ENCODE measurements at places on chromosomes 2 and 18. TPM values are rescaled to one million over a fixed set of nuclear protein-coding genes. Genes with fewer than 3 reads are reported as not detected.

- no peak overlapping the region for H3K4me3 ChIP-seq
- no peak overlapping the region for H3K27ac ChIP-seq
- H3K36me3 ChIP-seq = no peaks in the 10 kb centered on the region
- no peak for DNase-seq
These were observed 188.4 kb upstream of the KYNU start for GRCh38 chr2:142688856-142689605.

GRCh38 chr2:149278161-149278871, 52.1 kb upstream of the LYPD6 start:
- no peak overlapping the region for H3K27ac ChIP-seq
- H3K36me3 ChIP-seq = no peaks in the 10 kb centered on the region
- no peak overlapping the region for H3K4me3 ChIP-seq

- no peaks in the 10 kb centered on the region for H3K36me3 ChIP-seq
- no peak overlapping the region for H3K4me3 ChIP-seq
- H3K27ac ChIP-seq = no peak overlapping the region
- peaks cover 9% of the 10 kb centered on the region for H3K4me1 ChIP-seq
- no peak for DNase-seq
These were observed 56.2 kb downstream of the KCNG2 start for GRCh38 chr18:79853993-79854364.

DNA sequence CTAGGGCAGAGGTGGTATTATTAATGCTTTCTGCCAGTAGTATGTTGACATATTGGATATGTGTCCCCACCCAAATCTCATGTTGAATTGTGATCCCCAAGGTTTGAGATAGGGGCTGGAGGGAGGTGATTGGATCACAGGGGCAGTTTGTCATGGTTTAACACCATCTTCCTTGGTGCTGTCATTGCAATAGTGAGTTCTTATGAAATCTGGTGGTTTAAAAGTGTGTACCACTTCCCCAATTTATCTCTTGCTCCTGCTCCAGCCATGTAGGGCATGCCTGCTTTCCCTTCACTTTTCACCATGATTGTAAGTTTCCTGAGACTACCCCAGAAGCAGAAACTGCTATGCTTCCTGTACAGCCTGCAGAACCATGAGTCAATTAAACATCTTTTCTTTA, 47.1 kb upstream of the THSD7B start:
- H3K36me3 ChIP-seq = no peaks in the 10 kb centered on the region
- H3K4me1 ChIP-seq = no peaks in the 10 kb centered on the region
- no peak for DNase-seq
- H3K27ac ChIP-seq = no peak overlapping the region
- no peak overlapping the region for H3K4me3 ChIP-seq

KHK gene
- total RNA-seq = 1.4 TPM

TXNL4A gene
- 86.8 TPM for total RNA-seq
